ENCODE measurements at places on chromosomes 6 and 20.

- DNase-seq: no peak
Observed at GRCh38 chr6:24543683-24544082, 48.9 kb downstream of the ALDH5A1 start.

- no peak for DNase-seq
Observed at GRCh38 chr6:120173250-120173649, 823.7 kb upstream of the MAN1A1 start.

GRCh38 chr6:28506807-28507475 lies 8.7 kb downstream of the GPX6 start:
- no peak for DNase-seq

DNA sequence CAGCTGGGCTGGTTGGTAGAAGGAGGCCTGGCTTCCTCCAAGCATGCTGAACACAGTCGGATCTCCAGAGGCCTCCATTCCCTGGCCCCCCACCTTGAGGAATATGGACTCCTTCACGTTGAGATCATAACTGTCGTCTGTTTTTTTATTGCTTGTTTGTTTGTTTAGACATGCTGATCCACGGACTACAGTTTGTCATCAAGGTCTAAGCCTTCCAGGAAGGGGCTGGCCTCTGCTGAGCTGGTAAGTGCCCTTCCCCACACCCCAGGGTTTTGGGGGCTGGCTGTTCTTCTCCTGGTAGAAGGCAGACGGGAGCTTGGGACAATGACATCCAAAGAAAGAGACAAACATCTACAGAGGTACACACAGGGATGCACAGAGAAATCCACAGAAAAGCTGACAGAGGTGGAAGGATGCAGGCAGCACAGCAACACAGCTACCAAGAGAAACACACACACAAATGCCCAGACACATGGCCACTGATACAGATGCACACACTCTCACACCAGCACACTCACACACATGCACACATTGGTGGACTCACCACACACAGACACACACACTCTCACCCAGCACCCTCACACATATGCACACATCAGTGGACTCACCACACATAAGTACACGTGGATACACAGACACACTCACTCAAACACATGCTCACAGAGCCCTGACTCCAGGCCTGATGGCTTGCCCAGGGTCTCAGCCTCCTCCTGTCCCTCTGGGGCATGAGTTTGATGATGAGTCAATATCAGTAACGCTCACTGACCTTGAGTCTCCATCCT lies 6.7 kb downstream of the BPIFA1 start:
- no peak for DNase-seq

- no peak for DNase-seq
Observed at GRCh38 chr6:79520534-79520933, 16.7 kb downstream of the LCA5 start.

GRCh38 chr6:91088515-91088914 lies 501.6 kb upstream of the MAP3K7 start:
- DNase-seq: no peak

GRCh38 chr6:166925141-166925996 lies 31.0 kb downstream of the RNASET2 start:
- DNase-seq: no peak

DNA sequence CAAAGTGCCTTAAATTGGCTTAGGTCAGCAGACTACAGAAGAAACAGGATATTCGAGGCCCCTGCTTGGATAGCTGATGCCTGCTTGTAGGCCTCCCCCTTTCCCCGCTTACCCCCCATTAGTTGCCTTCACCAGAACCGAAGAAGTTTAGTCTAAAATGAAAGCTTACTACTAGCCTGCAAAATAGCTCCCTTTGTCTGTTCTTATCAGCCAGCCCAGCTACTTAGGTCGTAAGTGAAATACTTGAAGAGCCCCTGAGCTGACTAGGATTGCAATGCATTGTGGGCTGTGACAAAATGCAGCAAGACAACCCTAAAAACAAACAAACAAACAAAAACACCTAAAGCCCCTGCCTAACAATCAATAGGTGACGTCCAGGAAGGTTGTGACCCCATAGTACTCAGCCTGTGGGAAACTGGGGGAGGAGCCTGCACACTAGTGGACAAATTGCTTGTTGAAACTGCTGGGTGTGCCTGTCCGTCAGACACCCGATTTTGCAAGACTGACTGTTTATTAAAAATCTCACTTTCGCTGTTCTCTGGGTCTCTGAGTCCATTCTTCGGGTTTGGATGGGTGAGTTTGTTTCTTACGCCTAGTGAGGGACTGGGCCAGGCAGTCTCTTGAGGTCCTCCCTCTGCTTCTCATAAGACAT lies 105.0 kb upstream of the DUSP22 start:
- DNase-seq: no peak

- DNase-seq: no peak
Observed at GRCh38 chr6:145055567-145055966, 679.8 kb downstream of the EPM2A start.

GRCh38 chr20:5148581-5148980 lies 21.8 kb downstream of the CDS2 start:
- DNase-seq: no peak

DNA sequence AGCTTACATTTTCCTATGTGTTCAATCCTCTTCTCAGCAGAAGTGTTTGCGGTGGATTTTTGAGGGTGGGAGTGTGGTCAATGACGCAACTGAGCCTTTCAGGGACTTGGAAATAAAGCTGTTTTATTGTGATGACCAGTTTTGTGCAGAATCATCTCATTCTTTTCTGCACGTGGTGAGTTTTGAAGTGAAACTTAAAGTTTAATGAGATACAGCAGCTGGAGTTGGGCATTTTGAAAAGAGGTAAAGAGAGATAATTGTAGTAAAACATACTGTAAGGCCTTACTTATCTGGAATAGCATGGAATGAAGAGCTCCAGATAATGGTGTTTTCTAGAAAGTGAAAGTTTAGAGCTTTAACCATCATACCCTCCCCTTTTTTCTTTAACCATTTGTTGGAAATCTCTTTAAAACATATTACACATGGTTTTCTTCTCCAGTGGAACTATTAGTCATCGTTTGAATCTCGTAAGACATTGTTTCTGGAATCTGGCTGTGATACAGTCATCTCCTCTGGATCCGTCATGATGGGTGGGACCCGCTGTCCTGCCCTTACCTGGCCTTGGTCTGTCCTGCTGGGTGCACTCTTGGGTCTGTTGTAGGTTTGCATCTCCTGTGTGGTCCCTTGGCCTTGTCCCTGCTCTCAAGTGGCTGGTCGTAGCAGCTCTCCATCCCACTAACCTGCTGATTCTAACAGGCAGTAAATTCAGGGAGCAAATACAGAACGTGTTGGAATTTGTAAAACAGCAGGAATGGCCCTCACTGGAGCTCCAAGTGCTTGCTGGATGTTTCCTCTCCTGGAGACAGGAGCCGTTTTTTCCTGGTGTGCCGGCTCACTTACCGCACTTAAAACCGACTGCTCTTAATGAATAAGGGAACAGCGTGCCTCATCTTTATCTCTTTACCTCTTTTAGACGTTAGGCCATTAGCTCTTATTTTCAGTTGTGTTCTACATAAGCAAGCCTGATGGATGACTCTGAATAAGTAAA lies 29.8 kb downstream of the UST start:
- no peak for DNase-seq

DNA sequence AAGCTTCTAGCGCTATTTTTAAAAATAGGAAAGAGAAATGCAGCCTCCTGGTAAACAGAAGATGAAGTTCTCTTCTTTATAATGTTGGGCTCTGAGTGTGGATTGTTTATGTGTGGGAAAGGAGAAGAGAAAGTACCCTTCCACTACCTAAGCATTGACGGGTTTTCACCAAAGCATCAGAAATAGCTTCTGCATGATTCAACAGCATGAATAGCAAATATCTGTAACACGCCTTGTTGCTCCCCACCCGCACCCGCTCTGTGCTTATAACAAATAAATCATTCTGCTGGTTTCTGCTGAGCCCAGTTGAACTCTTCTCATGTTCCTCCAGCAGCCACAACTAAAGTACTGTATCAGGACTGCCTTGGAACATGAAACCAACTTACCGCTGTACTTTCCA lies 20.7 kb downstream of the TXLNB start:
- DNase-seq: no peak

DNA sequence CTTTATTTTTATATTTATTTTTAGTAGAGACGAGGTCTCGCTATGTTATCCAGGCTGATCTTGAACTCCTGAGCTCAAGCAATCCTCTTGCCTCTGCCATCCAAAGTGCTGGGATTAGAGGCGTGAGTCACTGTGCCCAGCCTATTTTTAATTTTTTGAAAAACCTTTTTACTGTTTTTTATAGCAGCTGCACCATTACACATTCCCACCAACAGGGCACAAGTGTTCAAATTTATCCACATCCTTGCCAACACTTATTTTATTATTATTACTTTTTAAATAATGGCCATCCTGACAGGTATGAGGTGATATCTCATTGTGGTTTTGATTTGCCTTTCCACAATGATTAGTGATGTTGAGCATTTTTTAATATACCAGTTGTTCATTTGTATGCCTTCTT lies 42.5 kb downstream of the PACSIN1 start:
- DNase-seq: no peak

GRCh38 chr6:144681334-144681733 lies 396.2 kb downstream of the UTRN start:
- no peak for DNase-seq

DNA sequence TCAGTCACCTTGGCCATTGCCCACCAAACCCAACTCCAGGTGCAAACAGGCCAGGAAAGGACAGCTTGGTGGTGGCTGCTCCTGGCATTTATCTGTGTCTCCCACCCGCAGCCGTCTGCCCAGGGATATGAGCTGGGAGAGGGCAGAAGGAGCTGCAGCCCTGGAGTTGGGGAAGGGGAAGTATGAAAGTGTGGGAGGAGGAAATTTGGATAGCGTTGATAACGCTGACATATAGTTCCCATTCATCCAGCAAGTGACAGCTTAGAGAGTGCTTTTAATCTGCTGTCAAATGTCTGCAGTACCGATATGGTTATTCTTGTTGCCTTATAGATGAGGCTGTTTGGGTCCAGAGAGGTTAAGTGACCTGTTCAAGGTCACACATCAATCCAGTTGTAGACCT lies 741 bp downstream of the KCNK16 start:
- DNase-seq: no peak

DNA sequence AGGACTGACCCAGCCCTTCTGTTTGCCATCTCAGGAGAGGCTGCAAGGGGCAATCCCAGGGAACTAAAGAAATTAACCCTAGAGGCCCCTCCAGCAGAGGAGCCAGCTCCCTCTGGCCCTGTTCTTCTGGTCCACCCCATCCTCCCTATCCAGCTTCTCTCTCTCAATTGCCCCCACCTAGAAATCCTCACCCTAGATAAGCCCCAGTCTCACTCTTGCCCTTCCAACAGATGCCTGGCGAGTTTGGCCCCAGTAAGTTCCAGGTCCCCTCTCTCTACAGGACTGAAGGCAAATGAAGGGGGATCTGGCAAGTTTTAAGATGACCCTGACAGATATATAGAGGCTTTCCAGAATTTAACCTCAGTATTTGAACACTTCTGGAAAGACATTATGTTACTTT lies 134.0 kb downstream of the THBS2 start:
- no peak for DNase-seq

- no peak for DNase-seq
Observed at GRCh38 chr6:49849213-49849907, 17.0 kb downstream of the CRISP1 start.

GRCh38 chr6:8082954-8083858 lies 19.0 kb upstream of the BLOC1S5 start:
- DNase-seq: no peak

DNA sequence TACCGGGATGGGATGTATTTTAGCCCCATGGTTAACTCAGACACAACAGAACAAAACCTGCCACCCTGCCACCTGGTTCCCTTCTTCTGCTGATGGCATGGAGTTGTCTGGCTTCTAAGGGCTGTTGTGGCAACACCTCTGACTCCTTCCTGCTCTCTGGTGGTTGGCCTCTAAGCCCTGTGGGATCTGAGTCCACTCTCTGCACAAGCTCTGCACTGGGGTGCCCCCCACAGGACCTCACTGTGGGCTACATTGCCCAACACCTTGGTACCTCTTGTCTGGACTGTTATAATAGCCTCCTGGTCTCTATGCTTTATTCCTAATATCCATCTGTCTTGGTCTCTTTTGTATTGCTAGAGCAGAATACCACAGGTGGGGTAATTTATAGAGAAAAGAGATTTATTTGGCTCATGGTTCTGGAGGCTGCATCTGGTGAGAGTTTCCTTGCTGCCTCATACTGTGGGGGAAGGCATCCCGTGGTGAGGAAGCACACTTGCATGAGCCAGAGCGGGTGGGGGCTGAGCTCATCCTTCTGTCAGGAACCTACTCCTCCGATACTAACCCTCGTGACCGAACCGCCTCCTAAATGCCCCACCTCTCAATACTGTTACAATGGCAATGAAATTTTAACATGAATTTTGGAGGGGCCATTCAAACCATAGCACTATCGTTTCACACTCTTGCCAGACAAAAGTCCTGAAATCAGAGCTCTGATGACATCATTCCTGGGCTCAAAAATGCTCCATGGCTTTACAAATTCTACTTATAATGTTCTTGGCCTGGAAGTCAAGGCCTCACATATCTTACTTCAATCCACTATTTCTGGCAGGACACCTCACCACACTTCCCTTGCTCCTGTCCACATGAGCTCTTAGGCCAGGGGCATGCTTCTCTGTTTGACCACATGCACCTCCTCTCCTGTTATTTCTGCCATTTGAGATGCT lies 127.2 kb downstream of the PAX1 start:
- no peak for DNase-seq

DNA sequence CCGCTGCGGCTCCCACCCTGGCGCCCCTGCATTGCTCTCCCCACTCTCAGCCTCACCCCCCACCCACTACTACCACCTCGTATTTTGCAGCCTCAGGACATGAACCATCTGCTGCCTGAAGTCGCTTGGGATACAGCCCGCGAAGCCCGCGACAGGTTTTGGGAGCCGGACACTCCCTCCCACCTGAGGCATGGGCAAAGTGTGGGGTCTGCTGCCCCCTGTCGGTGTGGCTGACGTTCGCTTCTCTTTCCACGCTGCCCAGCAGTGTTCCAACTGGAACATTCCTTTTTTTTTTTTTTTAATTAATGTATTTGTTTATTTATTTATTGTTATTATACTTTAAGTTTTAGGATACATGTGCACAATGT lies 15.3 kb upstream of the LPA start:
- DNase-seq: no peak

DNA sequence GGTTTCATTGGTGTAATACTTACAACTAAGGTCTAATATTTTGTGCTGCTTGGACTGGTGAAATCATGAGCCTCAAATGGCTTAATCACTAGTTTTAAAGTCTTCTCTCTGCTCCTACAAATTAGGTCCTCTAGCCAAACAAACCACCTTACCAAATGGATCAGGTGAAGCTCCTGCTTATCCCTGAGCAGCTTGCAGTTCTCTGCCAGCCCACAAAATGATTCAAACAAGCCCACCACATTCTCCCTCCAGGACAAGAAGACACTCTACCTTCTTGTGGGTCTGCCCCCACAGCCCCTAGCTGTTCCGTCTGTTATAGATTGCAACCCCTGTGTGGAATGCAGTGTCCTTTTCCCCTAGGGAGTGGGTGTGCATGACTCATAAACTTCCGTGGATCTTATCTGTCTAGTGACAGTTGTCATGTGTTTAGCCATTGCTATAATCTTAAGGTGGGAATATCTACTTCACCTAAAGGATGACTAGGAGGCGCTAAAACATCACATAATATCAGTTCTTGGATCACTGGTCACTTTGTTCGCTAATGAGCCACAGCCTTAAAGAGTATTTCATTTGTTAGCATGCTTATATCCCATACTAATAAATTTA lies 940.5 kb upstream of the MANEA start:
- DNase-seq: no peak

- DNase-seq: no peak
Observed at GRCh38 chr6:106426250-106426970, 65.9 kb downstream of the CRYBG1 start.
